ENCODE measurements at places on chromosomes 5 and 9.
A peak's percentile ranks its signal among the peaks of the same experiment; 100 is the strongest.

DNA sequence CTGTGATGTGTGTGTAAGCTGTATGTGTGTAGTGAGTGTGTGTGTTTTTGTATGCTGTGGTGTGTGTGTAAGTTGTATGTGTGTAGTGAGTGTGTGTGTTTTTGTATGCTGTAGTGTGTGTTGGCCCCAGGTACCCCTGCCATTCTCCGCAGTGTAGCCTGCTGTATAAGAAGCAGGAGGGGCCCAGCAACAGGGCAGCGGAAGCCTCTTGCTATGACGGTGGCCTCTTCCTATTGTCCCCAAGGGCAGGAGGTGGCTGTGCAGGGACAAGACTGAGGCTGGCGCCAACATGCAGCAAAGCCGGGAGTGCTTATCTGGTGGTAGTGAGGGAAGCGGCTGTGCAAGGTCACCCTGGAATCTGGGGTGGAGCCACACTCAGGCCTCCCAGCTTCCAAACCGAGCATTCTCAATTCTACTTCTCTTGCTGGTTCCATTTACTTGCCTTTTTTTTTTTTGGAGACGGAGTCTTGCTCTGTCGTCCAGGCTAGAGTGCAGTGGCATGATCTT is 5.1 kb downstream of the SPAAR start:
- DNase-seq = no peak

- DNase-seq = peak; percentile 19
These were observed 94.2 kb upstream of the TNC start for GRCh38 chr9:115212125-115212605.

GRCh38 chr5:81843845-81844244 is 92.9 kb upstream of the SSBP2 start:
- DNase-seq = no peak

DNA sequence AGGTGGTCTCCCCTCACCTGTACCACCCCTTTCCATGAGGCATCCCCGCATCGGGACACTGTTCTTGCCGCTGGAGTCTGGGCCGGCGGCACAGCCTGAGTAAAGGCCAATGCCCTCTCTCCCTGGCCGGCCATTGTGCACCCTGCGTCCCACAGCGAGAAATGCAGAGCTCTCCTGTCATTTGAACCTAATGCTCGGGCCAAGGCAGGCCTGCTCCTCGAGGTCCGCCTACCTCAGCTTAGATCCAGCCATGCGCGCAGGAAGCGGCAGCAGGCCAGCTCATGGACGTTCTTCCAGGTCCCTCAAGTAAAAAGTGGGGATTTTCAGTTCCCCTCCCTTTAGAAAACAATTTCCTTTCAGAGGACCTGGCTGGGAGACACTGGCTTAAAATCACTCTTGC is 135.0 kb downstream of the HSD17B3 start:
- no peak for DNase-seq

DNA sequence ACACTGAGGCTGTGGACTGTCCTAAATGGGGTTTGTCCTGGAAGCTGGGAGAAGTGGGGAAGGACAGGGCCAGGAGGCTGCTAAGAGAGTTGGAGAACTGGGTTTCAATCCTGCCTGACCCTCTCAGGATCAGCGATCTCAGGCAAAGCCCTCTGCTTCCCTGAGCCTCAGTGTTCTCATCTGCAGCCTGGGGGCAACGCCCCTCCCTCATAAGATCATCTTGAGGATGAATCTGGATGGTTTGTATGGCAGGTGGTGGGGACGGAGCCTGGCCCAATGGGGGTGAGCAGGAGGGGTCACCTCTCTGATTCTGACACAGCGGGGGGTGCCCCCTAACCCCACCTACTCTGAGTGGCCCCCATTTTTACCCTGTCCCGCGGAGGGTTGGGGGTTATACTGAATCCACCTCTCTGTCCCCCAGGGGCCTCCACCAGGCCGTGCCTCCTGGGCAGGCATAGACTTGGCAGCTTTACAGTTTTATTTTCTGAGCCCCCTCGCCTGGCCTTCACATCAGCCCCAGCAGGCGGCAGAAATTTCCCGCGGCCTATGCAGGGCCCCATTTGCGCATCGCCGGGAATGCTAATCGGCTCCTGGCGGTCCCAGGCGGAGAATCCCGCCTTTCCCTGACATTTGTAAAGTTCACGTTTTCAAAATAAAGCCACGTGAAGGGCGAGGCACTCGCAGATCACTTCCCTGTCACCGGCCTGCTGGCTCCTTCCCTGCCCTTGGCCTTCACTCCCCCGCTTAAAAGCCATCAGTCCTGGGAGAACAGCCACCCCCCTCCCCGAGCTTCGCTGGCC is 17.8 kb upstream of the LAMC3 start:
- no peak for DNase-seq

- DNase-seq = no peak
These were observed 113.2 kb upstream of the ELL2 start for GRCh38 chr5:96074870-96075269.

Measured in NCI-H524 (cell line).